ENCODE measurements at places on chromosomes 2 and 18.

DNA sequence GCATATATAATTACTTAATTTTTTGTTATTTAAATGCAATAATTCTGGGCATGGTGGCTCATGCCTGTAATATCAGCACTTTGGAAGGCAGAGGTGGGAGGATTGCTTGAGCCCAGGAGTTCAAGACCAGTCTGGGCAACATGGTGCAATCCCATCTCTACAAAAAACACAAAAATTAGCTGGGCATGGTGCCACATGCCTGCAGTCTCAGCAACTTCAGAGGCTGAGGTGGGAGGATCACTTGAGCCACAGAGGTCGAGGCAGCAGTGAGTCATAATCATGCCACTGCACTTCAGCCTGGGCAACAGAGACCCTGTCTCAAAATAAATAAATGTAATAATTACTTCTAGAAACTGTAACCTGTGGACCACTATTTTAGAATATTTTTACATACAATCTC lies 21.5 kb upstream of the TMEM87B start:
- DNase-seq, result no peak

DNA sequence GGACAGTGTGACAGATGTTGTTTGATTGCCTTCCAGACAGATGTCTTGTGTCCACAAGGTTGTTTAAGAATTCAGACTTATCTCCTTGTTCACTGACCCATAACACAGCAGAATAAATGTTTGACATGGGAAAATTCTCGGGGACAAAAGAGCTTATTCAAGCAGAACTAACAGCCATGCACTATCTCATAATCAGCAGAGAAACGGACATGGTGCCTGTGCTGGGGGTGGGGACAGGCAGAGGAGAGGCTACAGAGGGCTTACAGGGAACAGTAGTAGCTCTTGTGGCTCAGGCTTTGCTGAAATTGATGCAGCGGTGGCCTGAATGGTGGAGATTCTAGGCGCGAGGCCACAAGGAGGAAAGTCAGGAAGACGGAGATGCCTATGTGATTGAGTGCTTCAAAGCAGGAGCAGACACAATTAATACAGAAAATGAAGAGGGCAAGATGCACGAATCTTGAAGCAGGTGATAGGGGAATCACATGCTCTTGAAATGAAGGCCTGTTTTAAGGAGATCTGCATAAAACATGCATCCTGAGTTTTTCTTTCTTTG lies 62.0 kb upstream of the CAB39 start:
- DNase-seq, result no peak

- DNase-seq, result no peak
These were observed 2.4 kb upstream of the PROC start for GRCh38 chr2:127415593-127416505.

DNA sequence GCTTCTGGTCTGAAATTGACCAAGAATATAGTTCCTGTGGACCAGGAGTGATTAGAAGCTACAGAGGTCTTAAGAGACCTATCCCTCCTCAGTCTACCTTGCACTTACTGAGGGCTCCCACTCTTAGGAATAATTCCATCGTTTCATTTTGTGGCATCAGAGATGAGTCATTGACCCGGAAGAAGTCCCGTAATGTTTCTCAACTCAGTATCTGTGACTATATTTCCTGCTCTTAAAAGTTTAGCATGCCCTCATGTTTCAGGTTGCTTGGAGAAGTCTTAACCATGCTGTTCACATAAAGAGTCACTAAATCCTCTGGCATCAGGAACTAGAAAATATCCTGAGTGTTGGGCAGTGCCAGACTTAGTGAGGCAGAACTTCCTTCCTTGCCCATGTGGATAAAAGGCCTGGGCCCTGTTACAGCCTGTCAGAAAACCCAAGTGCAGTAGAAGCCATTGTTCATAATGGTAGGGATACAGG lies at the start of gene IL36A:
IL36A (plus strand) TSS at position 430 of the 480 bp plus-strand sequence. CDS start 413 bp downstream, outside the sequence.
- DNase-seq, result no peak

DNA sequence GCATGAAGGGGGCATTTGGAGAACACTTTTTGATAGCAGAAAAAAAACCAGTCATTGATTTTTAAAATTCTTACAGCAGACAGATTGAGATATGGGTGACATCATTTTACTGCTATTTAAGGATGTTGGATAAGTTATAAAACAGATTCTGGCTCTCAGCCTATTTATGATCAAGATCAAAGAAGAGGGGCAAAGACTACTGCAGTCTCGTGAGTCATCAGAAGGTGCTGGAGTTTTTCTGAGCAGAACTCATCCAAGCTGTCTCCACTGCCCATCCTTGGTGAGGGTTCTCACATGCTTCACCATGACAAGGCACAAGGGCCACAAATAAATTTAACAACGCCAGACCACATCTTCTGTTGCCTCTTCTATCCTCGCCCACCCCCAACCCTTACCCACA lies 58.8 kb downstream of the ST6GAL2 start:
- DNase-seq, result no peak
